ENCODE measurements at places on chromosomes 13 and 19.

DNA sequence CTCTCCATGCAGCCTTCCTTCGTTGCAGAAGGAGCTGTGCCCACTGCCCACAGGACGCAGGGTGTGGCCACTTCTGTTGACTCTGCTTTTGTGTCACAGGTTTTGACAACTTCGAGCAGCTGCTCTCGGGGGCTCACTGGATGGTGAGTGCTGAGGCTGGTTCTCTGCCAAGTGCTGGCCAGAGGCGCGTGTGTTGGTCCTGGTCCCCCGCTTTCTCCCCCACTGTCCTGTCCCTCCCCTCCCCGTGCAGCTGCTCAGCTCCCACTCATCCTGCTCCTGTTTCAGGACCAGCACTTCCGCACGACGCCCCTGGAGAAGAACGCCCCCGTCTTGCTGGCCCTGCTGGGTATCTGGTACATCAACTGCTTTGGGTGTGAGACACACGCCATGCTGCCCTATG lies 10.6 kb upstream of the PDCD2L start:
- no peak for DNase-seq

DNA sequence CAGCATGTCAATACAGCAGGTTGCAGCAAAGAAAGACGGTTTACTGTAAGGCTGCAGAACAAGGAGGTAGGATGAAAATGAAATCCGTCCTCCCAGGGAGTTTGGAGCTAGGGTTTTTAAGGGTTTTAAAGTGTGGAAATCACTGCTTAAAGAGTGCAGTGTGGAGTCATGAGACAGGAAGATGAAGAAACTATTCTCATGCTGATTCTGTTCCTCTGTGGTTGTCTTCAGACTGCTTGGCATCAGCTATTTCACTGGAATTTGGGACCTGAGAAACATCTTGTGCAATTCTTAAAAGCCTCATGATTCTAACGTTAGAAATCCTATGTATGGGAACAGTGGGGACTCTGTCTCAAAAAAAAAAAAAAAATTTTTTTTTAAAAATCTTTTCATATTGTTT lies 11.4 kb downstream of the ZNF331 start:
- DNase-seq, result no peak

GRCh38 chr19:12884926-12885748 lies 1.9 kb downstream of the KLF1 start:
- DNase-seq, result peak; percentile 86

- no peak for DNase-seq
These were observed 3.3 kb upstream of the F10 start for GRCh38 chr13:113119166-113119821.

DNA sequence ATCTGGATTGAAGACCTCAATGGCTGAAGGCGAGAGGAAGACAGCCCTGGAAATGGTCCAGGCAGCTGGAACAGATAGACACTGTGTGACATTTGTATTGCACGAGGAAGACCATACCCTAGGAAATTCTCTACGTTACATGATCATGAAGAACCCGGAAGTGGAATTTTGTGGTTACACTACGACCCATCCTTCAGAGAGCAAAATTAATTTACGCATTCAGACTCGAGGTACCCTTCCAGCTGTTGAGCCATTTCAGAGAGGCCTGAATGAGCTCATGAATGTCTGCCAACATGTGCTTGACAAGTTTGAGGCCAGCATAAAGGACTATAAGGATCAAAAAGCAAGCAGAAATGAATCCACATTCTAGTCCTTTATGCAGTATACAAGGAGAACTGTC lies 1.2 kb downstream of the POLR1D start:
- no peak for DNase-seq

DNA sequence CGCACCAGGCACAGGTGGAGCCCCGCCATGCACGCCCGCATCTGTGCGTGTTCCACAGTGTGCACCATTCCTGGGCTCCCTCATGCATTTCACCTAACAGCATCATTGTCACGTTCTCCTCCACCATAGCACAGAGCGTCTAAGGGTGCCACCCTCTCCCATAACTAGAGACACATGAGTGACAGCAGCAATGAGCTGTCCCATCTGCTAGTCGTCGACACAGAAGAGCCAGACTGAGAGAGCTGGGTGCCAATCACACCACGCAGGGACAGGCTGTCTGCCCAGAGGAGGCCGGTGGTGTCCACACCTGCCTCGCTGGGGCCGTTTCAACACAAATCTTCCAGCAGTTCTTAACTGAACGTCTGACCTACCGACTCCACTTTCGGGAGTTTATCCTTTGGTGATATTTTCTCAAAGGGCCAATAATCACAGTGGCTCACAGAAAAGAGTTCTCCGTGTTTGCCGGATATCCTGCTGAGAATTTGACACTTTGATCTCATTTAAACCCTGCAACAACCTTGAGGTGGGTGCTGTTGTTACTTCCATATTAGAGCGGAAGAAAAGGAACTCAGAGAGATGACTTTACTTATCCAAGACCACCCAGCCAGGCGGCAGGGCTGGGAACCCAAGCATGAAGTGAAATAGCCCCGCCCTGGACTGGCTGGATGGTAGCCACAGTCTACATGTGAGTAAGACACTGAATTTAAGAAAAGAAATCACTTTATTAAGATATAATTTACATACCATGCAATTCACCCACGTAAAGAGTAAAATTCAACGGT lies 16.2 kb downstream of the CLEC11A start:
- no peak for DNase-seq

DNA sequence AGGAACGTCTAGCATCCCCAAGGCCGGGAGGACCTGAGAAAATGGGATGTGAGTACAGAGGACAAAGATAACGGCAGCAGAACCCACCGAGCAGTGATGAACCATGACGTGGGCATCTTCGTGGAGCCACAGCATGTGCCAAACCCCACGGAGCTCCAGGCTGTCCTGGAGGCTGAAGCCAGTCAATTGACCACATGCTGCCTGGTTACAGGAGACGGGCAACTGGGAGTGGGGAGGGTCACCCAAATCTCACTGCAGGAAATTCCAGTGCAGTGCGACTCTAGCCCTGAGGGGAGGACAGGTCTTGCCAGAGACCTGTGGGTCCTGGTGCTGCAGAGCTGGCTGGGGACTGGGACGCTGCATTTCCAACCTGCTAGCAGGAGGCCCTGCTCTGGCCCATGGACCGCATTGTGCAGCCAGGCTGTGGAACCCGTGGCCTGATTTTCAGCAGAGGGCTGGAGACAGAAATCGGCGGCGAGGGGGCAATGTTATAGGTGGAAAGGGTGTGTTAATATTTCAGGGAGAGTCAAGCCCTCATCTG lies 3.2 kb upstream of the GRTP1 start:
- no peak for DNase-seq

DNA sequence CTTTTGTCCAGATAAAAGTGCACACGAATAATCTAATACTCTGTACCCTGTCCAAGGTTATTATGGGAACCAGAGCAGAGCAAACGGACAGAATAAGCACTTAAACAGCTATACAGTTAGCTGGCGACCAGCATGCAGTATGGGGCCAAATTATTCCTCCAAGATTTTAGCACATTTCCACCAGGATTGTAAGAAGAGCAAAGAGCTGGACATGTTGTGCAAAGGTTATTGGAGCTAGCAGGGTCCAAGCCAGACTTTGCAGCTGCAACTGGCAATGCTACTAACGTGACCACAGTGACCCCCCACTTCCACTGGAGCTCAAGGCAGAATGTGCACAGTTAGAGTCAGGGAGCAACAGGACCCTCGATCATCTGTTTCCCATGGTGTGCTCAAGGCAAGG lies 89.9 kb downstream of the COL4A1 start:
- DNase-seq, result no peak

DNA sequence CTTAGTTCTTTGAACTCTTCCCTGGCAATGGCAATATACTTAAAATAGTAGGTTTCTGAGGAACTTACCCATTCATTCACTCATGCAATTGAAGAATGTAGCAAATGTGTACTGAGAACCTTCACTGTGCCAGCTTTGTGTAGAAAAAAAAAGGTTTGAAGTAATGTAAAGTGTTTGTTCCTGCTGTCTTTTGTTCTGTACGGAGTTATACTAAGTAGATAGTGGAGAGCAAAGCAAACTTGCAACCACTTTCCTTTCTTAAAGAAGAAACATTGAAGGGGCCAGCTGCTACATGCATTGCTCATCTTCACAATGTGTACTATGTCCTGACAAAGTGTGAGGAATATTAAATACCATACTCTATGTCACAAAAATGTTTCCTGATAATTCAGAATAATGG lies 68.9 kb upstream of the FREM2 start:
- DNase-seq, result no peak

DNA sequence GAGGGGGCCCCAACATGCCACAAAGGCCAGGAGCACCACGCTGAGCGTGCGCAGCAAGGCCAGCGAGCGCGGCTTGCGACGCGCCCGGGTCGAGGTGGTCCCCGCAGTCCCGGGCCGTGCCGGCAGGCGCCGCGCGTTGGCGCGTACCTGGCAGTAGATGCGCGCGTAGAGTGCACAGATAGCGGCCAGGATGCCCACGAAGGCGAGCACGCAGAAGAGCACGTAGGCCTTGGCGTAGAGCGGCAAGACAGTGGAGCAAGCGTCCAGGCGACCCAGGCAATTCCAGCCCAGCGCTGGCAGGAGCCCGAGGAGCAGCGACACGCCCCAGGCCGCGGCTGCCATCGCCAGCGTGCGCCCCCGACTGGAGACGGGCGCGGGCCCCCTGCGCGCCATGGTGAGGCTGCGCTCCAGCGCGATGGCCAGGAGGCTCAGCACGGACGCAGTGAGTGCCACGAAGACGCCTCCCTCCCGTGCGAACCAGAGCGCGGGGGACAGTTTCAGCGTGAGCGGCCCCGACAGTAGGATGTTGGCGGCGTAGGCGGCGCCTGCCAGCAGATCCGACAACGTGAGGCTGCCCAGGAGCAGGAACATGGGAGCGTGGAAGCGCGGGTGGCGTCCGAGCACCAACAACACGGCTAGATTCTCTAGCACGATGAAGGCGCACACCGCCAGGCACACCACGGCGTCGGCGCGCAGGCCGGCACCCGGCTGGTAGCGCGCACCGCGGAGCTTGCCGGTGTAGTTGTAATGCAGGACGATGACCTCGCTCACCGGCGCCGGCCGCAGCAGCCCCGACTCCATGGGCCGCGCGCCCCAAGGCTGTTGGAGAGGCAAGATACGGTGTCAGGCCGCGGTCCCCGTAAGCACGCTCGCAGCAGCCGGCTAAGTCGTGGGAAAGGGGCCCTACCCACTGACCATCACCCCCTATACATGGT lies 2.8 kb downstream of the S1PR5 start:
- DNase-seq, result peak; percentile 21

- no peak for DNase-seq
These were observed 4.1 kb downstream of the DAZAP1 start for GRCh38 chr19:1411255-1412191.

DNA sequence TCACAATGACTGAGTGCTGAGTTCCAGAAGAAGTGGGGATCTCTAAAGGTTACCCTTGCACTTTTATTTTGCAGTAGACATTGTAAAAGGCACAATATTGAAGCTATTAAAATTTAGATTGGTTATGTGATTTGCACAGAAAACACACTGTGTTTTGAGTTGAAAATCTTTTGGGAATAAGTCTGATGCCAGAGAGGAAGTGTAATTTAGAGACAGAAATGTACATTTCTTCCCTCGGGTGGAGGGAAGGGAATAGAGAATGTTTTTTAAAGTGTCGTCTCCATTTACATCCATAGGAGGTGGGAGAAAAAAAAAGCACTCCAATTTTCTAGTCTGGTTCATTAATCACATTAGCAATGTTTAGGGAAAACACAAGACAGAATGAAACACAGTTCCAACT lies 465.8 kb downstream of the OLFM4 start:
- DNase-seq, result no peak

DNA sequence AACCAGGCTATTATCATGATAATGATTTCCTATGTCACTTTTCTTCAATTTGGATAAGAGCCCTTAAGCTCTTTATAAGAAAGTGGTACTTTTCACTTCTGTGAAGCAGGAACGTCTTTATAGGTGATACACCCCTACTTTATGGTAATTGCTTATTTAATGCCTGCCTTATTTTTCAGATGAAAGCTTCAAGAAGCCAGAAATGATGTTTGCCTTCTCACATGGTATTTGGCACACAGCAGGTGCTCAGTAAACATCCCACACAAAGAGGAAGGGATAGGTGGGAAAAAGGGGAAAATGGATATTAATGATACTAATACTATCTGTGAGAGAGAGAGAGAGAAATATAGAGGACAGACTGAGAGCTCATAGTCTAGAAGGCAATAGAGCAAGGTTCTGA lies 29.0 kb upstream of the WASF3 start:
- no peak for DNase-seq

DNA sequence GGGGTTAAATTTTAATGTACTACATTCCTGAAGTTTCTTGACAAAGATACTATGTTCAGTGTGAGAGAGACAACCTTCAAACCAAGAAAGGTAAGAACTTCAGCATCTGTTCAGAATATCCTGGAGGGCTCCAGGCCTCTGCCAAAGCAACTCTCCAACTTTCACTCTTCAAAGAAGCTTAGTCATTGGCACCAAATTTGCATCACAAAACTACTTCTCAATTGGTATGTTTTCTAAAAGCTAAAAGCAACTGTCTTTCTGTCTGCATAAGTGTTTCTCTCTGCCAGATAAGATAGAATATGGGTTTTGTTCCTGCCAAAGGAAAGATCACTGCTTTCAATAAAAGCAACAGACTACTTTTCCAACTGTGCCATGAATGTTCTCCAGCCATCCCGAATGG lies 187.4 kb downstream of the SUCLA2 start:
- no peak for DNase-seq

GRCh38 chr13:107035778-107036177 lies 467.8 kb upstream of the ARGLU1 start:
- no peak for DNase-seq

- no peak for DNase-seq
These were observed 56.5 kb downstream of the GADD45B start for GRCh38 chr19:2532252-2533071.

DNA sequence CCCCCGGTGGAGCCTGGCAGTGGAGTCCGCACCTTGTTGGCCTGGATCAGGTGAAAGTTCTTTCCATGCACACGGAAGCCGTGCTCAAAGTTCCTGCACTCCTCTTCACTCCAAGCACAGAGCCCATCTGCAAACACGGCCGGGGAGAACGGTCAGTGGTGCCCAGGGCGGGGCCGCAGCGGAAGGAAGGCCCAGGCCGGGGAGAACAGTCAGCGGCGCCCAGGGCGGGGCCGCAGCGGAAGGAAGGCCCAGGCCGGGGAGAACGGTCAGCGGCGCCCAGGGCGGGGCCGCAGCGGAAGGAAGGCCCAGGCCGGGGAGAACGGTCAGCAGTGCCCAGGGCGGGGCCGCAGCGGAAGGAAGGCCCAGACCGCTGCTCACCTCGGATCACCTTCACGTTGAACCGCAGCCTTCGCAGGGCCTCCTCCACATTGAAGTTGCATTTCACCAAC lies 20.6 kb upstream of the PLPP2 start:
- DNase-seq, result no peak

DNA sequence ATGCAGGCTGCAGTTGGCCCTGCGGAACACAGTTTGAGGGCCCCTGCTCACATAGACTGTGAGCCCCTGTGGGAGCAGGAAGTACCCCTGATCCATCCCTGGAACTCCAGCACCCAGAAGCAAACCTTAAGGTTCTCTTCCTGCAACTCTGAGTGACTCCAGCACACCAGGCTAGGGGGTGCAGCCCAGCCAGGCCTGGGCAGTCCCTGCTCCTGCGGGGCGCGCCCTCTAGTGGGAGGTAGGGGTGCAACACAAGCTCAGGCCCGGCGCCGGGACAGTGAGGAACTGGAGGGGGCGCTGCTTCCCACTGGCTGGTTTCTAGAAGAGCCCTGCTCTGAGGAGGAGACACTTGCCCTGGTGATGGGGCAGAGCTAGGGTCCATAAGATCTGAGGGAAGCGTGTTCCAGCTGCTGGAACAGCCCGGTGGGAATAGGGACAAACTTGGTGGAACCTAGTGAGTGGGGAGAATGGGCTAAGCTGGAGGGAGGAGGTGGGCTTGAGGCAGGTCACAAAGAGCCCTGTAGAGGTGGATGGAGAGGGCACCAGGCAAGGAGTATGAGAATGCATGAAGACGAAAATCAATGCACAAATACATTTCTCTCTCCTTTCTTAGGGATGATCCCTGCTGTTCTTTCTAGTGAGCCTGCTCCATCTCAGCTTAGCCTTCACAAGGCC lies 5.0 kb downstream of the ZSCAN5A start:
- DNase-seq, result peak; percentile 46

Data from T-helper 2 cell treated with Interferon-gamma antibody and Interleukin-4, amounts not matched to agents 5 μg/mL and 100 μg/mL, for 36 hours (primary cell).